Lung (tissue), 17 donors: ENCODE measurements at places on chromosomes 1 and 21. TPM values are rescaled to one million over a fixed set of nuclear protein-coding genes. Genes with fewer than 3 reads are reported as not detected.

Gene RGS16
- 13.6 TPM for total RNA-seq

Gene WDR64
- total RNA-seq: not detected

DNA sequence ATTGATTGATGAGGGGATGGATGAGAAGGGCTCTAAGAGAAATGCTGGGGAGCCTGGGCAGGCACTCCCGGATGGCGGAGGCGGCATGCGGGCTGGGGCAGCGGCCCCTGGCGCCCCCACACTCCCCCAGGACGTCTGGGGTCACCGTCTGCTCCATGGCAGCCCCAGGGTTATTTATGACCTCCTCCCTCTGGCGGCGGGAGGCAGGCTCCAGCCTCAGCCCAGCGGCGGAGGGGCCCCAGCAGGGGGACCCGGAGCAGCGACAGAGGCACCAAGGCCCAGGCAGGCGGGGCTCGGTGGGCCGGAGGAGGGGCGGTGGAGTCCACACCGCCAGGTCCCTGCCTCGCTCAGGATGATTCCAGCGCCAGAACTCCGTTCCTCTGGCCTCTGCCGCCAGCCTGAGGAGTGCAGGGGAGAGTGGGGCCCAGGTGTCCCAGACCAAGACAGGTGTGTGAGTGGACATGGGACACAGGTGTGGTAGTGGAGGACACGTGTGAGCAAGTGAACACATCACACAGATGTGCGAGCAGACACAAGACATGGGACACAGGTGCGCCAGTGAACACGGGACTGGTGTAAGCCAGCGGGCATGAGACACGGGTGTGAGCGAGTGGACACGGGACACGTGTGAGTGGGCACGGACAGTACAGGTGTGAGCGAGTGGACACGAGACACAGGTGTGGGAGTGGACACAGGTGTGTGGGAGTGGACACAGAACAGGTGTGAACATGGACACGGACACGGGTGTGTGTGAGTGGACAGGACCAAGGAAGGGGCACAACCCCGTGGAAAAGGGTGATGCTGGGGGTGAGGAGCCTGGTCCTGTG, 2.5 kb upstream of the SAMD11 start:
- peak; percentile 94 for DNase-seq

DNA sequence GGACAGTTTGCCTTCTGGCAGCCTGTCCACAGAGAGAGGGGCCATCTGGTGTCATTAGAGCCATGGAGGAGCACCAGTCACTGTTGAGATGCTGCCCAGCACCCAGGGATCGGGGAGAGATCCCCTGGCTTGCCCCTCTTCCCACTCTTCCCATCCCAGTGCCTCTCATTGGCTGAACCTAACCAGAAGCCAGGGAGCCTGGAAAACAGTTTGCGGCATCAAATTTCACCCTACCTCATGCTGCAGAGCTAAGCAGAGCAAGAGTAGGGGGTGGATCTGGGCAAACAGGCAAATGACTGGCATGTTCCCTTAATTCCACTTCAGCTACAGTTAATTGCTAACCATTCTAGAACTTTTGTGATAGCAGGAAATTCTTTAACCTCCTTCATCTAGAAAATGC, 19.1 kb downstream of the TRAF5 start:
- no peak for DNase-seq

Gene OLFML3
- total RNA-seq: 108 TPM

Gene HSPG2
- 180 TPM for total RNA-seq

GRCh38 chr1:178223289-178223688, 129.4 kb downstream of the RASAL2 start:
- no peak for DNase-seq

DNA sequence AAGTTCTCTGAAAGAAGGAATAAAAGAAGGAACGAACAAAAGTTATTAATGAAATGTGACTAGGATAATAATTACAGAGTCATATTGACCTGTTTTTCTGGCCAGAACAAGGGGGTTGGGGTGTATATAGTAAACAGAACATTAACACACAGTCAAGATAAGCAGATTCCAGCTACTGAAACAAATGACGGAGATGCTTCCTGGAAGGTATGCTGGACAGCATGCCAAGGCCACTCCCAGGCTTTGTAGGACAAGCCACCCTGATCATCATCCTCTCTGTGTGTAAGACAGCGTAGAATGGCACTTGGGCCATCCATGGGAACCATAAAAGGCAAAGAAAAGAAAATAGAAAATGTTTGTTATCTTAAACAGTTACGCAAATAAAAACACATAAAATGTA, 120.7 kb downstream of the TGFBR3 start:
- no peak for DNase-seq

Gene TMEM125
- 41.0 TPM for total RNA-seq

DNA sequence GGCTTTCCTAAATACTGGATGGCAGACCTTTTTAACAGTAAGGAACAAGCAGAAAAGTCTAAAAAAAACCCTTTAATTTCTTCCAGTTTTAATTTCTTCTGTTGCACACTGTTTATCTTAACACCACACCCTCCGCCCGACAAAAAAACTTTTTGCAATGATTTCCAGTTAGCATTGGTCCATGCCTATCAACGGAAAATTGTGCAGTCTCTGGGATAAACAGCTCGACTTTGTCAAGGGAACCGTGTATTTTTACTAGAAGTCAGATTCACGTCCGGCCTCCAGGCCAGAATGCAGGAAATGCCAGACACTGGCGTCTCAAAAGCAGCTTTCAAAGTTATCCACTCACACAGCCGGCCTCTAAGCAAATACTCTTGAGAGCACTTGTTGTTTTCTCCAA, 378 bp upstream of the NUP210L start:
- DNase-seq: peak; percentile 84

DNA sequence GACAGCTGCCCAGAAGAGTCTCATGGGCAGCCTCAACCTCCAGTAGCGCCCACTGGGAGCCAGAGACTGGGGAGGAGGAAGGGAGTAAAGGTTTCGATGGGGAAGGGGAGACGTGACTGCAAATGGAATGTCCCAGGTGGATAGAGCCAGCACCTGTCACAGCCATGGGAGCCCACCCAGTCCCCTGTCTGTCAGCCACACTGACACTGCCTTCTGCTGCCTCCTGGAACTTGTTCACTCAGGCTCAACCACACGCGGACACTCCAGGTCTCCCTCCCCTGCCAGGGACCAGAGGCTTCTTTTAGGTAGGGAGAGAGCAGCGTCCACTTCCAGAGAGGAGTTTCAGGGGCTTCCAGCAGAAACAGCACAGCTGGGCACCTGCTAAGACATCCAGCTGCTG, 346.3 kb downstream of the NPHP4 start:
- no peak for DNase-seq

DNA sequence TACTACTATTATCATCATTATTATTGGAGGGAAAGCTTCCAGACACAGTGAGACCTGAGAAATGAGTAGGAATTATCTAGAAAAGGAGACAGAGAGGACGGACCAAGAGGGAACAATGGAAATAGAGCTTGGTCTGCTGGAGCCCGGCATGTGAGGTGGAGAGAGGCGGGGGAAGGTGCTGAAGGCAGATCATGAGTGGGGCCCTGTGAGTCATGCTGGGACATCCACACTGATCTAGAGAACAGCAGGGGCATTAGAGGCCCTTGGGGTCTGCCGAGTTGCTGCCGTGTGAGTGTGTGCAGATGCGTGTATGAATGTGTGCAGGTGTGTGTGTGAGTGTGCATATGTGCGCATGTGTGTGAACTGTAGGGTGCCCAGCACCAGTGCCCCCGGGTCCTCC, 65.7 kb downstream of the TMCO4 start:
- DNase-seq: no peak

DNA sequence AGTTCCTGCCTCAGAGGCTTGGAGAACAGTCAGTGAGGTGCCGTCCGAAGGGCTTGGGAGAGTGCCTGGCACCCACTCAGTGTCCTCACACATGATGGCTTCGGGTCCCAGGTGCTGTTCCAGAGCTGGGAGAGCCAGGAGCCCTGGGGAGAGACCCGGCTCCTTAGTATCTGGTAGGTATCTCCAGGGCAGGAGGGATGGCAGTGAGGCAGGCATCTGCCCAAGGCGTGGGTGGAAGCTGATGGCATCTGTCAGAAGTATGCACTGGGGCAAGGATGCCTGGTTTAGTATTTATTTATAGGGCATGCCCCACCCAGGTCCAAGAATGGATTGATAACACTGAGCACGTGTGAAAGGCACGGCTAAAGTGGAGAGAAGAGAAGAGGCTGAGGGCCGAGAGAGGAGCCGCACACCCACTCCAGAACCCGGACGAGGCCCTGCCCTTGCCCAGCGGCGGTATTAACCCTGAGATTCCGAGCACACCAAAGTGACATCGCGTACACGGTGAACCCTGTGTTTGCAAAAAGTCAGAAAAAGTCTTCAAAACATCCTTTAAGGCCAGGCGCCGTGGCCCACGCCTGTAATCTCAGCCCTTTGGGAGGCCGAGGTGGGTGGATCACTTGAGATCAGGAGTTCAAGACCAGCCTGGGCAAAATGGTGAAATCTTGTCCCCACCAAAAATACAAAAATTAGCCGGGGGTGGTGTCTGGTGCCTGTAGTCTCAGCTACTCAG, 2.4 kb downstream of the TP73 start:
- DNase-seq: no peak

DNA sequence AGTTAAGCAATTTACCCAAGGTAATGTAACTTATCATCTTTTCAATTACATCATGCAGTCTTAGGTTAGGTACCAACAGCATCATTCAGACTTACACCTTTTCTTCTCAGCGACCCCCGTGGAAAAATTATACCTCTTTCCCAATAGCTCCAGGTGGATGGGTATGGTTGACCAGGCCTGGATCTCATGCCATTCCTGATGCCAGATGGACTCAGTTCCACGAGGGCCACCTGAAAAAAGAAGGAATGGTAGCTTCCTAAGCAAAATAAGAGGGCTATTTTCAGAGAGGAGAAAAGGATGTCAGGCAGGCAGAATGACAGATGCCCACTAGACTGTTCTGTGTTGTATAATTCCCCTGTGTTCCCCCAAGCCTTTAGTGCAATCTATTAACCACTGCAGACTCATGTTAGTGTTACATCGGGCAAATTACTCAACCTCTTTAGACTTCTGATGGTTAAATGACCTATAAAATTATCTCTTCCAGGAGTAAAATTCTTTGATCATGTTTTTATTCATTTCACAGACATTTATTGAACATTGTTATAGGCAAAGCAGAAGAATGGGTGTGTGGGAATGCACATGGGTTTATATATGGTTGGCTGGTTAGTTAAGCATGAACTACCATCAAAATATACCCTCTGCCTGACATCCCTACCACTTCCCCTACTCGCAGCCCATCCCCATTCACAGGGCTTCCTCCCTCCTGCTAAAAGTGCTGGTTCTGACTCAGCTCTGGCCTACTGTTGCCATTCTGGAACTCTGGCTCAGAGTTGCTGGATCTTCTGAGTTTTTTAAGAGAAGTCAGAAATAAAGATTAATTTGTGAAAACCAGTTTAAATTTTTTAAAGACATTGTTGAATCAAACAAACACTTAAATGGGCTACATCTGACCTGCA, 10.6 kb upstream of the MYSM1 start:
- no peak for DNase-seq

DNA sequence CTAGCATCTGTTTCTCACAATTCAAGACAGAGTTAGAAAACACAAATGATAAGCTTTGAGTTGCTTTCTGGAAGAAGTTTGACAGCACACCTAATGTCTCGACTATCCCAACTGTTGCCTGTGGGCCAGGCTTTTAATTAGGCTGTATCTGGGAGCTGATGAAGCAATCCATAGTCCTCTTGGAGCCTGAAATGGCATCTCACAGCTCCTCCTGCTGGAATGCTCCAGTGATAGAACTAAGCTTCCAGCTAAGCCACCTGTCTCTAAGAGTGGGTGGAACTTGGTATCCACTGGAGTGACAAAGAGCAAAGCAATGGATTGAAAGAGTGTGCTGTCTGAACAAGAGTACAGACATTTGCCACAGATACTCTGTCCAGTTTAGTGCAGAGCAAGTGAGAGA, 605.3 kb upstream of the NR5A2 start:
- no peak for DNase-seq

- DNase-seq: no peak
Observed at GRCh38 chr21:27292783-27293182, 325.9 kb upstream of the ADAMTS5 start.

Gene SMCP
- total RNA-seq: not detected

GRCh38 chr1:2151252-2151651, 43.3 kb downstream of the FAAP20 start:
- no peak for DNase-seq

DNA sequence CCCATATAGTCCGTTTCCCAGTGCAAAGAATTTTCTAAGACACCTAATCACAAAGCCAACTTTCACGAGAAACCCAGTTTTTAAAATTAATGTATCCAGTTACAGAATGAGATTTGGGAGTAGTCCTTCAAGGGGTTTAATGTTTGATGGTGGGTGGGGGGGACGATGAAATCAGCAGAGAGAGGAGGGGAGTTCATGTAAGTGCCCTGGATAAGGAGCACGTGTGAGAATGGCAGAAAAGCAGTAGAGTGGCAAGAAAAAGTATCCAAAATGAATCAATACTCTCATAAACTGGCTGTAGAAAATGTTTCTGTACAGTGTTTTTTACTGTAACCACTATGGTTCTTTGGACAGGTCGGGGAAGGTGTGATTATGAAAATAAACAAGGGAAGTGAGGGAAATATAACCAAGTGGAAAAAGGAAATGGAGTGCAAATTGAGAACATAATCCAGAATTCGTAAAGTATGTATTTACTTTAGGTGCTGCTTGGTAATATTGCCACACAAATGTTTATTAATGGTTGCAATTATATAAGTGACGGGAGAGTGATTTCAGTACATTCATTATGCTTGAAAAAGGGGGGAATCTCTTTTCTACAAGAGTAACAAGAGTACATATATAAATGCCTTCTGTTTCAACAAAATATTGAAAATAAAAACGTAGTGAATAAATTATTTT, 118.7 kb upstream of the RRP15 start:
- peak; percentile 16 for DNase-seq

GRCh38 chr1:233627823-233628222, 13.9 kb downstream of the KCNK1 start:
- no peak for DNase-seq

Gene FCRL6
- total RNA-seq: 0.64 TPM

DNA sequence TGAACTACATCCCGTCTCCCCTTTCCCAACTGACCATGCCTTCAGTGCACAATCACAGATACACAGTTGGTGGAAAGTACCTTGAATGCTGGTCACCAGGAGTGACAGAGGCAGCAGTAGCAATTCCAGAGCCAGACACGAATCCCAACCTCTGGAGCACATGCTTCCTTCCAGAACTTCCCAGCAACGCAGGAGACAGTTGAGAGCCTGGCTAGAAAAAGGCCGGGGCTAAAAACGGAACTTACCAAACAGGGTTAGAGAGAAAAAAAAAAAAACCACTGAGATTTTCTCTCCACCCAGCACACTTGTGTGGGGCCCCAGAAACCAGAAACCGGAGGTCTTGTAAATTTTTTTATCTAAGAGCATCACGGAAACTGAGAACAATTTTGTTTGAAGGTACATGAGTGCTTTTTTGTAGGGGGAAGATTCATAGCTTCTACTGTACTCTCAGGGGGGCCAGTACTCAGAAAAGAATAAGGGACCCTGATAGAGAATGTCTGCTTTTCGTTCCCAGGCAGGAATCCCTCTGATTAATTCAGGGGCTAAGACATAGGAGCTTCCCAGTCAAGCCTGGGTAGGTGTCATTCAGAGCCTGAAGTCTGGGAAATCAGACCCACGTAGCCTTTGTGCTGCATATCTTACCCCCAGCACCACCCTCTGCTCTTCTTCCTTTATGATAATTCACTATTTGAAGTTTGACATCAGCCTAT, at the start of gene CD48:
CD48 (minus strand) TSS at position 221 of the 710 bp plus-strand sequence; CDS start at position 162, 59 bp downstream.
- no peak for DNase-seq

Gene MIER1
- 42.4 TPM for total RNA-seq

Gene ZYG11A
- 0.20 TPM for total RNA-seq
